ENCODE measurements at places on chromosomes 2 and 18.

- DNase-seq, result no peak
Measured at GRCh38 chr18:77478646-77479442, 229.2 kb downstream of the GALR1 start.

DNA sequence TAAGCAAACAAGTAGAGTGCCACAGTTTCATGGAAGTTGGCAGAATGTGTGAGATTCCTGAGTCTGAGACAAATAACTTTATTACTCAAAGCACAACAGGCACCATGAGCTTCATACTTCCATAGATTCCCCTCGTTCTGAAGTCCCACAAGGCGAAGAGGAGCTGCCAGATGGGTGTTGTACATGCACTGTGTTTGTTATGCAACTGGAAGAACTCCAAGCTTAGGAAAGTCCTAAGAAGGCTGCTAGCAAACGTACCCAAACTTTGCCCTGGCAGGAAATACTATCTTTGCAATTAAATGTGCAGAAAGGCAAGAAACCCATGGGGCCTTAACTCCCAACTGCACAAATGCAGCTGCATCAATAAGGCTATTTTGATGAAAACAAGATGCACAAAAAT is 1.6 kb upstream of the GCA start:
- no peak for DNase-seq

DNA sequence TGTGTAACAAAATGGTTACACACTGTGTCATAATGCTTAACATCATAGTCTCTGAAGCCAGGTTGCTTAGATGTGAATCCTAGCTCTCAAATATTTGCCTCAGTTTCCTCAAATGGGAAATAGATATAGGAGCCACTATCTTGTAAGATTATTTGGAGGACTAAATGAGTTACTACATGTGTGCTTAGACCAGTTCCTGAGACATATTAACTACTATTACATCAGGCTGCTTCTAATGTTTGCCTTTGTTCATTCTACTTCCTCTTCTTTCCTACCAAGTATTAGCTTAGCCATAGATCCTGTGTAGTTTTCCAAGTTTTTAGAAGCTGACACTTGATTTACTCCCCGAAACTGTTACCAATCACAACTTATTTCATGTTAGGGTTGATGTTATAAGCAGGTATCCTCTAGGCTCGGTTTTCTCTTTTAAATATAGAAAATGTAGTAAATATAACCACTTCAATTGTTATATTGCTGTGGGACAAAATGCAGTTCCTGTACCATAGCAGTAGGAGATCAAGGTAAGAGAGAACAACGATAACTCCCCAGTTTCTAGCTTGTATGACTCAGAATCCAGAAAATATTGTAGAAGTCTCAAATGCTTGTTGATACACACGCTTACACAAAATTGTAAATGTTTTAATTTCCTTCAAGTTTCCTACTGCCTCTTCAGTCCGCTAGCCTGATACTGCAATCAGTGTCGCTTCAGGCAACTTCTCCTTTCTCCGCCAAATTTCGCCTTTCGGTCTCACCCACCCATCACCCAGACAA is 751 bp upstream of the DNAJC10 start:
- no peak for DNase-seq

DNA sequence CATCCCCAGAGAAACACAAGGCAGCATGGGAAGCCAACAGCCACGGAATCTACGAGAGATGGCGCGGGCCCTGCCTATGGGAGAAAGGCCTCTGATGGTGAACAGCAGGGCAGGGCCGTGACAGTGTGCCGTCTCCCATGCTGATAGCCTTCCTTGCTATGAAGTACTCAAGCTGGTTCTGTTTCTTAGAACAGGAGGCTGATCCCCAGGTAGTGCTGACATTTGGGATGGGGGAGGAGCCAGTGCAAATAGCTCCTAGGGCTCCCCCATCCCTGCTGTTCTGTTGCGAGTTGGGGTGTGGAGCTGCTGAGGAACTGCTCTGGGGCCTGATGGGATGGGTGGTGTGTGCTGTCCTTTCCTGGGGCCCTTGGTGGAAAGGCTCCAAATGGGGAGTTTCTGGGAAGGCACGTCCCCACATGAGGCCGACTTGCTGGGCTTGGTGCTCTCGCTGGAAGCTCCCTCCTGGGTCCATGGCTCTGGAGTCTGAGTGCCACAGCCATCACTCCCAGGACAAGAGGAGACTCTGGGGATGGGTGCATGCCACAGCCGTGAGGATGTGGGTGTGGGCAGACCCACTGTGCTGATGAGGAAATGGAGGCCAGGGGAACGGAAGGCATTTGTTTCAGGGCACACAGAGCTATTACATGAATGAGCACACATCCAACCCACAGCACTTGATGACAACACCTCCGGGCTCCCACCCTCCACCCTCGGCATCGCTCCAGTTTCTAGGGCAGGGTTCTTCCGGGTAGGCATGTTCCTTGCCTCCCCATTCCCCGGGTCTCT is 246.8 kb downstream of the HDAC4 start:
- no peak for DNase-seq

GRCh38 chr2:174738841-174739240 is 25.4 kb downstream of the CHRNA1 start:
- DNase-seq, result no peak

DNA sequence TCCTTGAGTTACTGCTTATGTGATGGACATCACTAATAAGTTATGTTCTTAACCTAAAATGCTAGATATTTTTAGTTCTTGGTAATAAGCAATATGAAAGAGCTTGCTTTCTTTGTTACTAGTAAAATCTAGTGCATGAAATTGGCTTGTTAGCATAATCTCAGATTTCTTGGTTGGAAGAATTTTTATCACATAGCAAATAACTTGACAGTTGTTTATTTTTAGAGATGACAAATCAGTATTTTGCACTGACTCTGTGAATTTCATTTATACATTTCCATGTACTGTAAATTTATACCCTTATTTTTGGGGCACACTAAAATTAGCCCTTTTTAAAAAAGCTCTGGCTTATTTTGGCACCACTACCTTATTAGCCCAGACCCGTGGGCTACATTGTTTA is 45.6 kb downstream of the LCLAT1 start:
- no peak for DNase-seq

- no peak for DNase-seq
Measured at GRCh38 chr2:118527571-118527970, 319.9 kb downstream of the EN1 start.

- DNase-seq, result no peak
Measured at GRCh38 chr2:118847762-118848172, 319 bp upstream of the EN1 start.

- DNase-seq, result no peak
Measured at GRCh38 chr2:35099342-35099741, 1256.2 kb upstream of the CRIM1 start.

DNA sequence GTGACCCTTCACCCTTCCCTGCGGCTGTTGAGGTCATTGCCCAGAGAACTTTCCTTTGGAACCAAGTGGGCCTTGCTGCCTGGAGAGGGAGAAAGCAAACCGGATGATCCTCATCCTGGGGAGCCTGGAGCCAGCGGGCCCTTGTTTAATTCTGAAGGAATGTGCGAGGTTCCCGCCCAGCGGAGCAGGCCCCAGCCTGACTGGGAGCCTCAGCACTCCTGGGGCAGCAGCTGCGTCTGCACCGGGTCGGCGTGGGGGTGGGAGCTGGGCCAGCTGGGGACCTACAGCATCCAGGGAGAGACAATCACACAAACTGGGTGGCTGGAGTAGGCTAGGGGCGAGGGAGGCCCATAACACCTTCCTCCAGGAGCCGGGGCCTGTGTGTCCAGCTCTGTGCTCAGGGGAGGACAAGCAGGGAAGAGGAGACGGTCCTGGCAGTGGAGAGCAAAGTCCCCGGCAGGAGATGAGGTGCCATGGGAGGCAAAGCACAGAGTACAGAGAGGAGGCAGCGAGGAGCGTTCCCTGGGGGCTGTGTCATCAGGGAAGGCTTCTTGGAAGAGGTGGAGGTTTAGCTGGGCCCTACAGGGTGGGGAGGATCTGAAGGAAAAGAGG is 61.9 kb upstream of the HAAO start:
- no peak for DNase-seq

DNA sequence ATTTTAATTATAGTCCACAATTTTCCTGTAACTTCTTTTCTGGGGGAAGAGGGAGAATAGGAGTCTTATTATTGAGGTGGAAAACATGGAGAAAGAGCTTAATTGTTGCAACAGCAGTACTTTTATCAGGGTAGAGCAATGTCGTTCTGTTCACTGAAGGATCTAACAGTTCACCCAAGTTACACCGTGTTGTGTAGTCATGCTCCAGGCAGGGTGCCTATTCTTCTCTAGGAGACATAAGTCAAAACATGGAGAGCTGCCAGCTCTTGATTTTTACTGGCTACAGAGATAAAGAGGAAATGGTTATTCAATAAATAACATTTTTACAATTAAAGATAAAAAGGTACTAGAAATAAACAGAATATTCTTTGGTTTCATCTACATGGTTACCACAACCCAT is 594.3 kb upstream of the NETO1 start:
- DNase-seq, result no peak

DNA sequence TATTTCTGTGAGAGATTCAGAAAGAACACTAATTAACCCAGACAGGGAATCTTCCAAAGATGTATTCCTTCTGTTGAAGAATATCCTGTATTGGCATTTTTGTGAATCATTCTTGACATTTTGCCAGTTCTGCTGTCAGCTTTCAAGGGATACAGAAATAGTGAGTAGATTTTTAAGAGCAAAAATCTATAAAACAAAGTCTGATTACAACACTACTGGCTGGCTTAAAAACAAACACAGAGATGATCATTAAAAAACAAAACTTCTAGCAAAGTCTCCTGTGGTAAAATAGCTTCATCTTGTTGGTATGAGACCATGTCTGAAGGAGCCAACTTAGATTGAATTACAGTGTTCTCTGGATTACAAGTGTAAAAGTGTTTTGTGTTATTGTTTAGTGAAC is 866.3 kb upstream of the KLHL29 start:
- DNase-seq, result no peak

DNA sequence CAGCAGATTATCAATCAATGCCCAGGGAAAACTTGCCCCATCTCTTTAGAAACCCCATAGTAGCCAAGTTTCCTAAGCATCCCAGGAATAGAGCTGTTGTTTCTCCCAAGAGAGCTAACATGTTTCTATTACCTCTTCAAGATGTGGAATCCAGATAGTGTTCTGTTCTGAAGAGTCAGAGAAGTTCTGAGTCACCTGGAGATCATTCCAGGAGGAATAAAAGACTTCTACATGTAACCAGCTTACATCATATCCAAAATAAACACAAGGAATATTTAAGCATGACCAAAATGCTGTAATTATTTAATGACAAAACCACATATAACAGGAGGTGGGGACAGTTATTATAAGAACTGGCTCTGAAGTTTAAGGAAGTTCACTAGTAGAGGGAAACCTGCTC is 51.0 kb upstream of the GORASP2 start:
- DNase-seq, result no peak

DNA sequence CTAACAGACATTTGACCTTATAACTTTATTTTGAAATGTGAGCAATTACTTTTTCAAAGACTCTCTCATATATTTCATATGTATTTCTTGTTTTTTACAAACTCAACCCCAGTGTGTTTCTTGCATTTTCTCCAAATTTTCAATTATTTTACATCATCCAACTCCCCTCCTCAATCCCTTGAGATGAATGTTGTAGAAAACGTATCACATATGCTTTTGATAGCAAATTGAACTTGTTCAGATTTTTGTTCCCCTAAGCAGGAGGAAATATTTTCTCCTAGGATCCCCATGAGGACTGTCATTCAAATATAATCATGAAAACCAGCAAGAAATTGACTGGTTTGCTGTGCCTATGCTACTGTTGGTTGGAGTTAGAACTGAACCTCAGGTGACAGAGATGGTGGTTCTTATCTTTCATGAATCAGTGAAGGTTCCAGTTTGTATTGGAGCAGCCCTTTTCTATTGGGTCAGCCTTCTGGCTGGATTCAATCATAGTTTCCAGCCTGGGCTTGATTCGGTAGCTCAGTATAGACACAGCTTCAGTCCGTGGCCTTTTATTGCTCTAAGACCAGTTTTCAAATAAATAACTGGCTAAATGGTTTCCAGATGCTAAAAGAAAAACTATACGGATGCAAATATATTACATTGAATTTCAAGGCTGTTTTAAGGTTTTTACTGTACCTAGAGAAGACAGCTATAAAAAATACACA is 591.0 kb downstream of the EPHA4 start:
- DNase-seq, result no peak

DNA sequence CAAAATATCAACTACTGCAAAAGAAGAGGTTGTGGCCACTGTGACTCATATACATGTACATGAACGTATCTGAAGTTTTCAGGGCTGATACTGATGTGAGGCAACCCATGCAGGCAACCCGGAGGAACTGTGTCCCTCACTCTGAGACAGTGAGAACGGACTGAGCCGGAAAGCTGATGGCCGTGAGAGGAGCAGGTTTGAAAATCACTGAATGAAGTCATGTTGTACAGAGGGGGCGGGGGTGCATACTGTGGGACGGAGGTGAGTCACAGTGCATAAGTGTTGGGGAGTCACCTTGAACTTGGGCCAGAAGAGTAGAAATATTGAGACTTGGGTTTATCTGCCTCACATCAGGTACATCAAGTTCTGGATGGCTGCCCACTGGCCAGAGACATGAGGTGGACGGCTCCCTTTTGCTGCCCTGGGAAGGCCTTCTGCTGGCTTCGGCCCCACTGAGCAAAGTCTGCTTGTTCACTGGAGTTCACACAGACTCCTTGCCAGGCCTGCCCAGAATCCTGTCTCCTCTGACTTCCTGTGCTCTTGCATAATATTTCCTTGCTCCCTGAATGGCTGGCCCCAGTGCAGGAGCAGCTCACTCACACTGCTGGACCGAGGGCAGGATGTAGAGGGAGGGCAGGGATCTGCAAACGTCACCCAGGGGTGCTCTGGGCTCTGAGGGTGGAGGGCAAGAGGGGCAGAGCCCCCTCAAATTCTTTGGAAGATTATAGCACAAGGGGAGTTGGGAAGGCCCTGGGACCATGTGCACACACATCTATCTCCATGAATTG is 18.1 kb downstream of the EPAS1 start:
- DNase-seq, result no peak

DNA sequence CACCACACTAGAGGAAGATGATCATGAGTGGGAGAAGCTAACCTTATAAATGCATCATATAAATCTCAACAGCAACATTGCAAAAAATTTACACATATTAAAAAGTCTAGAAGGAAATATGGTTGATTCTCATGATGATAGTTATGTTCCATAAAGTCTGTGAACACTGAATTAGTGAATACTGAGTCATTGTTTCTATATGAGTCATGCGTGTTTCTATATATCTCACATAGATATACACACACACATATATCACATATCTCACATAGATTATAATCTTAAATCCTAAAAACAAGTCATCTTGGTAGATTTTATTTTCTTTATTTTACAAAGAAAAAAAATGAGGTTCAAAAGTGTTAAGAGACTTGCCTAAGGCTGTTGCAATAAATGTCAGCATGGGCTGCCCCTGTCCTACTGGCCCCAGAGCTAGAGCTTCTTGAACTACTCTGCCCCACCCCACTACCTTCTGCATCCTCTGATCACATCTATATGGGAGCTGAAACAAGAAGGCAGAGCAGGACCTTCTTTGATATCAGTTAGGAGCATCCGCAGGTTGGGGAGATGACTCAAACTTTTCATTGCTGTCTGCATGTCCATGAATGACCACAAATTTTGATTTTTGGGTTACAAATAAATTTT is 81.8 kb upstream of the ADAM23 start:
- DNase-seq, result no peak

GRCh38 chr2:195536906-195537305 is 120.1 kb upstream of the SLC39A10 start:
- DNase-seq, result no peak

GRCh38 chr2:60353863-60354262 is 199.6 kb downstream of the BCL11A start:
- DNase-seq, result no peak

All from stimulated activated CD8-positive, alpha-beta memory T cell treated with anti-CD3 and anti-CD28 coated beads, Interleukin-12 subunit alpha, Interleukin-12 subunit beta, amount 100 ng/mL, for 4 hours (primary cell).